ENCODE measurements at places on chromosomes 2 and 18.

DNA sequence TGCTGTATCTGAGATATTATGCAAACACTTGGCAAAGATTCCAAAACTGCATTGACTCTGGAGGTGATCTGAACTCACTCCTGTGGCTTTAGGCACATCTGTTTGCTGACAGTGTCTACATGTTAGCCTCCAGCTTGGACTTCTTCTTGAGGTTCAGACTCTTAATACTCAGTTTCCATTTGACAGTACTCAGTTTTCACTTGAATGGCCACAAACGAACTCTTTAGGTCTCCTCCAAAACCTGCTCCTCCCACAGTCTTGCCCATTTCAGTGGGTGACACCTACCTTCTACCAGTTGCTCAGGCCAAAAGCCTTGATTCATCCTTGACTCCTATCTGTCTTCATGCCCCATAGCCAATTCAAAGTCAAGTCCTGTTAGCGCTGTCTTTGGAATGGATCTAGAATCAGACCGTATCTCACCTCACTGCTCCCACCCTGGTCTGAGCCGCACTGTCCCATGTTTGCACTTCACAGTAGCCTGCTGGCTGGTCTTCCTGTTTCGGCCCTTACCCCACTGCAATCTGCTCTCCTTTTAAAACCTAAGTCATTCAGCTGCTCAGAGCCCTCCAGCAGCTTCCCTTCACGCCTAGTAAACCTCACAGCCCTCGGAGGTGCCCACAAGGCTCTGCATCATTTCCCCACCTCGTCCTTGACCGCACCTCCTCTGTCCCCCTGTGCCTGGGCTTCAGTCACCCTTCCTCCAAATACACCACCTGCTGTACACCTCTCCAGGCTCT is 10.5 kb downstream of the ATG16L1 start:
- no peak for DNase-seq

- no peak for DNase-seq
Observed at GRCh38 chr2:234825616-234826015, 126.2 kb upstream of the SH3BP4 start.

DNA sequence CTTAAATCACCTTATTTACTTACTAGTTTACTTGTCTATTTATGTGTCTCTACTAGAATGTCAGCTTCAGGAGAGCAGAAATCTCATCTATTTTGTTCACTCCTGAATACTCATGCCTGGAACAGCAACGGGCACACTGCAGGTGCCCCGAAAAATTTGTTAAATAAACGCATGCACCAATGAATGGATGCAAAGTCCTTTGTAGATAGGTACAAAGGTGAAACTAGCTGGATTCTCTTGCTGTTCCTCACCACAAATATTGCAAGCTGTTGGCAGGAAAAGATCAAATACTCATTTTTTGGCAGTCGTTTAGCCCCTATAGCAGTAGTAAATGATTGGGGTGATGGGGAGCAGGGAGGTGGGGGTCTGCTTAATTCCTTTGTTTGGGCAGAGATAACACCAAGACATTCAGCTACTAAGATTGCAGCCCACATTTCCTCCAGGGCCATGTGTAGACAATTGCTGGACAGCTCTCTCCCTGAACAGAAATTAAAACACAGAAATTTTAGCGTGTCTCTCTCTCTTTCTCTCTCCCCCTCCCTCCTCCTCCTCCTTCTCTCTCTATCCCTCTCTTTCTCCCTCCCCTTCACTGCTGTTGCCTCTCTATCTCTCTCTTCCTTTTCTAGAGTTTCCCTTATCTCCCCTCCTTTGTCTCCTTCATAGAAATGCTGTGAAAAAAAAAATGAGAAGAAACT is 5.4 kb downstream of the MARCHF4 start:
- DNase-seq = no peak

DNA sequence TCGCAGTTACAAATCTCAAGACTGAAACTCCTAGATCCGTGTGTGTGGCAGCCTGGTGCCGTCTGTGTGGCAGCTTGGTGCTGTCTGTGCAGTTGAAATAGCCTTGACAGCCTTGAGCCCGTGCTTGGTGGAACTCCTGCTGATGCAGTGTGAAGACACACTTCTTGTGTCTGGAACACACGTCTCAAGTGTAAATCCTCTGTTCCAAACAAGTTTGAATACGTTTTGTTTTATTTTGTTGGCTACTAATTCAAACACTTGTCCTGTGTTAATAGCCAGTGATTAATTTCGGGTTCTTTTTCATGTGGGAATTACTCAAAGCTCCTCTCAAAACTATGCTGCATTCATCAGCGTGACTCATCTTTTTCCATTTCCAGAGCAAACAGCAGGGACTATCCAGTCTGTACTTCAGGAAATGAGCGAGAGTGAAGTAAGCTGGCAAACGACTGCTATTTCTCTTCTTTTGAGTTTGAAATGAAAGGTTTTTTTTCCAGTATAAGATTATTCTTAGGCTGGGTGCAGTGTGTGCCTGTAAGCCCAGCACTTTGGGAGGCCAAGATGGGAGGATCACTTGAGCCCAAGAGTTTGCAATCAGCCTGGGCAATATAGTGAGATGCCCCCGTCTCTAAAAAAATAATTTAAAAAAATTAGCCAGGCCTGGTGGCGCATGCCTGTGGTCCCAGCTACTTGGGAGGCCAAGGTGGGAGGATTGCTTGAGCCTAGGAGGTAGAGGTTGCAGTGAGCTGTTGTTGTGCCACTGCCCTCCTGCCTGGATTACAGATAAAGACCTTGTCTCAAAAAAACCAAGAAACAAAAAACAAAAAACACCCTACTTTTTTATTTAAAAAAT is 152.9 kb downstream of the SPP2 start:
- no peak for DNase-seq

DNA sequence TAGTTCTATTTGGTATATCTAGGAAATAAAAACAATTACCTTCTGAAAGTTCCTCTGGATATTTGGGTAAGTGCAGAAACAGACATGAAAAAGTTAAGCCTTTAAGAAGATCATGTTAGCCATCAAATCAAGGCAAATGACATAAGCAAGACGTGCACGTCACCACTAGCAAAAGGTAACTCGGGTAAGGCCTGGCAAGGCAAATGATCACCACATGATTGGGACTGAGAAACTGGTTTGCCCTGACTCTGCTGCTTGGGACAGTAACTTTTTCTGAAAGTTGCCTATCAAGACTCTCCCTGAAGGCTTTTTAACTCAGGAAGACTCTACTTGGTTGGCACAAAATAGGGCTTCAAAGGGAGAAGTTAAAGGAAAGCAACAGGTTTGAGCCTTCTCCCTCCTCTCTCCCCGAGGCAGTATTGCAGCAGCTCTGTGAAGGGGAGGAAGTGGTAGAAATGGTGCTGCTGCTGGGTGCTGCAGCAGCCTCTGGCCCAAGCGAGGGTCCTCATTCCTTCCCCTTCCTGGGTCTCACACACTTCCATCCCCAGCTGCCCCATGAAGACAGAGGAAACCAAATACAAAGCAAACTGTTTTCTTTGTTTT is 17.1 kb upstream of the TMEM237 start:
- no peak for DNase-seq

- no peak for DNase-seq
Observed at GRCh38 chr2:65802298-65802942, 370.0 kb upstream of the SPRED2 start.

Data from NCI-H510A treated with DMSO at 0.1 percent for 48 hours (cell line).